ENCODE measurements at places on chromosomes 2 and 18. TPM values are rescaled to one million over a fixed set of nuclear protein-coding genes. Genes with fewer than 3 reads are reported as not detected.

The RESP18 gene
- total RNA-seq = not detected

The GAREM1 gene
- under 0.01 TPM for total RNA-seq

The EVA1A gene
- total RNA-seq = 0.84 TPM

The GPC1 gene
- 0.42 TPM for total RNA-seq

The ABCG8 gene
- not detected for total RNA-seq

The CHN1 gene
- total RNA-seq = 3.0 TPM

The TLX2 gene
- total RNA-seq = 0.10 TPM

The CCDC74B gene
- total RNA-seq = 0.10 TPM
